T1000 (cell line): ENCODE measurements at places on chromosomes 13 and 19.
A peak's percentile ranks its signal among the peaks of the same experiment; 100 is the strongest.

GRCh38 chr19:40576151-40576584 lies 505 bp upstream of the SHKBP1 start:
- no peak for DNase-seq

GRCh38 chr19:10876459-10877240 lies 5.3 kb downstream of the CARM1 start:
- no peak for DNase-seq

- DNase-seq: no peak
Measured at GRCh38 chr19:54107876-54108490, 5.3 kb downstream of the NDUFA3 start.

DNA sequence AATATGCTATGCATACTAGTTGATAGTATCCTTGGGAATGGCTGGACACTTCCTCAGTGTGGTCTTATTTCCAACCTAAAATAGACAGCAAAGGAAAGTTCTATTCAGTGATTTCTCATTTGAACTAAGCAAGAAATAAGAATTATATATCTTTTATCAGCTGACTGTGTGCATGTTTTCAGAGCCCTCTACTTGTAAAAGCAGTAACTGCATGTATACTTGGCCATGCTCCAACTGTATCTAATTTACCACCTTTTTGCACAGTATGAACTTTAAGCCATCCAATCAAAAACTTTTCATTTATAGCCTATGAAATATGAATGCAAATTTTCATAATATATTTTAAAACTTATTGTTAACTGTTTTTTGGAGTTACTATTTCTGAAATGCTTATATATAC lies 136.4 kb upstream of the PCDH9 start:
- DNase-seq: no peak

DNA sequence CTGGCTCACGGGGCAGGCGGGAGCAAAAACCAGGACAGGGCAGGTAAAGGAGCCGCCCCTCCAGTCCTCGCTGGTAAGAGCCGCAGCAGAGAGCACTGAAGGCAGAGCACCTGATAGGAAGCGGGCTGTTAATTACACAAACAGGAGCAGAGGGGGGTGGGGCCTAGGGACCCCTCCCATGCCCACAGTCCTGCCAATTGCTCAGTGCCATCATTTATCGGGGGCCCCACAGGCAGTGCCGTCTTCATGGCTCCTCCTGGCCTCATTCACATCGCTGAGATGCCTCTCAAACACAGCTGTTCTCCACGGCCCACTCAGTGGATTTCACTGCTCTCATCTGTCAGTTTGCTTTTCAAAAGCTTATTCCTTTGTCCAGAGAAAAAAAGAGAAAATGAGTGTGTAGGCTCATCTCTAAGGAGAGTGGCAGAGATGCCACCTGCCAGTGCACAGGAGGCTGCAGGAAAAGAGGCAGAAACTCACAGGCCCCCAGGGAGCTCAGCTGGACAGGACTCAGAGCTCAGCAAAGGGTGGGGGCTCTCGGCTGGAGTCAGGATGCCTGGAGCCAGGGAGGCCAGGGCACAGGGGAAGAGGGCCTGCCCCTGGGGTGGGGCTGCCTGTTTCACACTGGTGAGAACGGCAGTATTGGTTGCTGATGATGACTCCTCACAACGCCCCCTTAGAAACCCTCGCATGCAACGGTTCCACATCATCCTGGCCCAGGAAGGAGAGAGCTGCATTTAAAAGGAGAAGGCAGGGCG lies 174.6 kb downstream of the COL4A1 start:
- no peak for DNase-seq

- no peak for DNase-seq
Measured at GRCh38 chr13:78103936-78104335, 185.3 kb upstream of the EDNRB start.

GRCh38 chr13:80171096-80171495 lies 169.8 kb downstream of the SPRY2 start:
- no peak for DNase-seq

GRCh38 chr13:62040806-62041205 lies 625.2 kb upstream of the PCDH20 start:
- no peak for DNase-seq

GRCh38 chr13:94210816-94211215 lies 268.7 kb downstream of the DCT start:
- DNase-seq: no peak

GRCh38 chr19:44954278-44954648 lies 917 bp upstream of the CLPTM1 start:
- no peak for DNase-seq

- DNase-seq: no peak
Measured at GRCh38 chr19:52898101-52898500, 666 bp upstream of the ZNF320 start.

- peak; percentile 76 for DNase-seq
Measured at GRCh38 chr19:16330368-16330801, 5.8 kb downstream of the KLF2 start.

DNA sequence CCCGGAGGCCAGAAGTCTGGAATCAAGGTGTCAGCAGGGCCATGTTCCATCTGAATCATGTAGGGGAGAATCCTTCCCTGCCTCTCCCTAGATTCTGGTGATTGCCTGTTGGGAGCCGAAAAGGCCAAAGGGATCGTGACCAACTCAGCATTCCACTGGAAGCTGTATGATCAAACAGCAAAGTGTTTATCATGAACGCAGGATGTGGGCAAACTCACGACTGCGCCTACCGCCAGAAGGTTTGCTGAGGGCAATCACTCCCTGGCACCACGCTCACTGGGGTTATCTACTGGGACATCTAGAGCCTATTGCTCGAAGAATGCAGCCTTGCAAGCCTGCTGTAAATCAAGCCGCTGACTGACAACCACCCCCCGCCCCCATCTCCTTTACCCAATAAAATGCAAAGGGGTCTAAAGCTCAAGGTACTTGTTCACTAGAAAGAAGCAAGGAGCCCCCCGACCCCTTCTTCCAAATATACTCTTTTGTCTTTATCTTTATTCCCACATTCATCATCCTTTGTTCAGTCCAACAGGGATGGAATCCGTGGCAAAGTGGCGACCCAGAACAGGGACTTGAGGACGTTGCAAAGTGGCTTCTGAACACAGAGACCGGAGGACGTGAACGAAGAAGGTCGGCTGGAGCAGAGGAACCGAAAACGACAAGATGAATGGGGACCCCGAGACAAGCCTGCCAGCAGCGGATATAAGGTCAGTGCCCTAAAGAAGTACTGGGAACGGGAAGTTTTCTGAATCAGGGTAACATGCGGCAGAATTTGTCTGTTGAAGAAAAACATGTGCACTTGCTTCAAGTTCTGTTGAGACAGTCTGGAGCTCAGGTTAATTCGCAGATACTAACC lies 16.8 kb downstream of the CLEC4M start:
- no peak for DNase-seq

- no peak for DNase-seq
Measured at GRCh38 chr13:25973576-25973975, 78.2 kb downstream of the SHISA2 start.

DNA sequence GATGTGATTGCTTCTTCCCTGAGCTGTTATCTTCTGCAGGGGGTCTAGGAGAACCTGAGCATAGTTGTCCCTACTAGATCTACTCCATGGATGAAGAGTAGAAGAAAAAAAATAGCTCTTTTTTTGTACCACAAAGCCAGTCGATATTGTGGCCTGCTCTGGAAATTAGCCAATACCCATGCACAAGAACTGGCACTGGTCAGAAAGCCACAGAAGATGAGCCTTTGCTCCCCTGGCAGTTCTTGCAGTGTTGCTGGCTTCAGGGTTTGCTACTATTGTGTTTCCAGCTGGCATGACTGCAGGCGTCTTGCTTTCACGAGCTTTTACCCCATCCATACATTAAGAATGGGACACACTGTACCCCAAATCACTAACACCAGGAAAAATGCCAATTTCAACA lies 547.7 kb upstream of the KLF12 start:
- DNase-seq: no peak

DNA sequence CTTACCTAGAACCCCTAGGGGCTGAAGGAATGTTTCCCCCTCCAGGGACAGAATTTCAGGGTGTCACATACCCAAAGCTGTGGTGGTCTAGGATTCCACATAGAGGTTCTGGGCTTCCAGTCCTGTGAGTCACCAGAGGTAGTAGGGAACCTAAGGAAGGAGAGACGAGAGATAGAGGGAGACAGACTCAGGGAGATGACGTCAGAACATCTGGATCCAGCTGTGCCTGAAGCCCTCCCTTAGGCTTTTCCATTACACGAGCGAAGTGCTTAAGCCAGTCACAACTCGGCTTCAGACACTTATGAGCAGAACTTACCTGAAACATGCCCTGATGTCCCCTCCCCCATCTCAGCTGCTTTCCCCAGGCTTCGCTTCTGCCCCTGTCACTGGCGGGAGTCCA lies 11.8 kb upstream of the SELENOW start:
- no peak for DNase-seq

GRCh38 chr19:45477713-45478453 lies 10.1 kb downstream of the FOSB start:
- DNase-seq: peak; percentile 70

- peak; percentile 85 for DNase-seq
Measured at GRCh38 chr19:43765109-43765876, 10.5 kb upstream of the SMG9 start.

- DNase-seq: no peak
Measured at GRCh38 chr13:48660361-48661076, 6.8 kb downstream of the CYSLTR2 start.

DNA sequence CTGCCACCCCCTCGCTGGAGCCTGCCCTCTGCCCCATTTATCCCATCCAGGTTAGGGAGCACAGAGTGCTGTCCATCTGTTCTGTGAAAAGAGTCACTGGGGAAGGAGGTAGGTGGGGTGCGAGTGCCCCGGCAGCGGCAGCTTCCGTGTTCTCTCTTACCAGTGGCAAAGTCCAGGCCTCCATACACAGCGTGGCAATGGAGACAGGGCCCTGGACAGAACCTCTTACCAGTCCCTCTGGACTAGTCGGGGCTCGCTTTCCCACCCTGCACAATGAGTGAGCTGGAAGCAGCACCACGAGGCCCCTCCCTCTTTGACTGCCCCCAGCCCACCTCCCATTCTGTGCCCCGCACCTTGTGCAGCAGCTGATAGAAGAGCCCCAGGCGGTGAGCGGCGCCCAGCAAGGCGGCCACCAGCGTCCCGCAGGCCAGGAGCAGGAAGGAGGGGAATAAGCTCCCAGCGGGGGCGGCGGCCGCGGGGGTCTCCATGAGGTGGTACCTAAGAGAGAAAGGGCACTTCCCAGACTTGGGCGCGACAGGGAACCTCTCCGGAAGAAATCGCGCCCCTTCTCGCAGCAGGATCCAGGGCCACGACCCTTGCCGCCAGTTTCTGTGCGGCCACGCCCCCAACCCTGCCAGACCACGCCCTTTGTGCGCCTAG lies 17.5 kb downstream of the SYDE1 start:
- no peak for DNase-seq

DNA sequence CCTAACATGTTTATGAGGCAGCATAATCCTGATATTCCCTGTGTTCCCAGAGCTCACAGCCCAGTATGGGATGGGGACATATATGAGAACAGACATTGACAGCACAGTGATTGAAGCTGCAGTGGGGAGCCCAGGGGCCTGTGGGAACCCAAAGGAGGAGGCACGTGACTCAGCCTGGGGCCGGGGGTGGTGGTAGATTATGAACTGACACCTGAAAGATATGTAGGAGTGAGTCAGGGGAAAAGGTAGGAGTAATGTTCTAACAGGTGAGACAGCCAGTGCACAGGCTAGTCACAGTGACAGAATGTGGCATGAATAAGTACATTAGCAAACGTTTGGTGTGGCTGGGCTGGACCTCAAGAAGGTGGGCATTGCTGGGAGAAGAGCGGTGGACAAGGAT lies 29.0 kb downstream of the CKM start:
- no peak for DNase-seq

DNA sequence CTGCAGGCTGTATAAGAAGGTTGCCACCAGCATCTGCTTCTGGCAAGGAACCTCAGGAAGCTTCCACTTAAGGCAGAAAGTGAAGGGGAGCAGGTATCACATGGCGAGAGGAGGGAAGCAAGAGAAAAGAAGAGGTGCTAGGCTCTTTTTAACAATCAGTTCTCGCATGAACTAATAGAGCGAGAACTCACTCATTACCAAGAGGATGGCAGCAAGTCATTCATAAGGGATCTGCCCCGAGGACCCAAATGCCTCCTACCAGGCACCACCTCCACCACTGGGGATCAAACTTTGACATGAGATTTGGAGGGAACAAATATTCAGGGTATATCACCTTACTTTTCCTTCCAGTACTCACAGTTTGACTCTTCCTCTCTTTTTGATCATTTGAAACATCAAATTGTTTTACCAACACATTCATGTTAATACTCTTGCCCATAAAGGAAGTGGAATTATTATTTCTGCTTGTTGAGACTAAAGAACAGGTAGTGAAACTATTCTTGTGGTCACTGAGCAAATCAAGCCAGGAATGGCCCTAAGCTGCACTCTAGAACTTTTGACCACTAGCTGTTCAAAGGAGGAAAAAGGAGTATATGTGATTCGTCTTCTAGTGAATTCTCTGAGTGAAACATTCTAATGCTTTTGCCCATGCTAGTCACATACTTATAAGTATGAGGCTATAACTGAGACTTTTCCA lies 45.0 kb downstream of the LACC1 start:
- no peak for DNase-seq

DNA sequence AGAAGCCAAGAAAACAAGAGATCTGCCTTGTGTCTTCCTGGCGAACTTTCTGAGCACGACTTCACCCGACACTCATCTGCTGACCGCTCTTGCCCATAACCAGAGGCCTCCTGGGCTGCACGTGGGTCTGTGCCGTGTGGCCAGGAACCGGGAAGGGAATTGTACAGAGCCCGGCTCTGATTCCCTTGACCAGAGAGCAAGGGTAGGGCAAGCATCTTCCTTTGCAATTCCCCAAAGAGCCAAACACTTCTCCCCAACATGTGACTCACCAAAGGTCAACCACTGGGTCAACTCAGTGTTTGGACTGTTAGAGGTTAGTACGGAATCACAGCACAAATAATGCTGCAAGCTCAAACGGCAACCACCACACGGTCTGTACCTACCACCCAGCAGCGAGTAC lies 48.9 kb downstream of the KLF2 start:
- no peak for DNase-seq

- no peak for DNase-seq
Measured at GRCh38 chr19:44948763-44949374, 3.0 kb downstream of the APOC2 start.

- no peak for DNase-seq
Measured at GRCh38 chr13:45207319-45207718, 6.5 kb upstream of the KCTD4 start.

GRCh38 chr13:48488995-48489394 lies 43.9 kb downstream of the RCBTB2 start:
- DNase-seq: no peak

GRCh38 chr13:112688560-112689302 lies 1.1 kb upstream of the ATP11A start:
- DNase-seq: no peak

DNA sequence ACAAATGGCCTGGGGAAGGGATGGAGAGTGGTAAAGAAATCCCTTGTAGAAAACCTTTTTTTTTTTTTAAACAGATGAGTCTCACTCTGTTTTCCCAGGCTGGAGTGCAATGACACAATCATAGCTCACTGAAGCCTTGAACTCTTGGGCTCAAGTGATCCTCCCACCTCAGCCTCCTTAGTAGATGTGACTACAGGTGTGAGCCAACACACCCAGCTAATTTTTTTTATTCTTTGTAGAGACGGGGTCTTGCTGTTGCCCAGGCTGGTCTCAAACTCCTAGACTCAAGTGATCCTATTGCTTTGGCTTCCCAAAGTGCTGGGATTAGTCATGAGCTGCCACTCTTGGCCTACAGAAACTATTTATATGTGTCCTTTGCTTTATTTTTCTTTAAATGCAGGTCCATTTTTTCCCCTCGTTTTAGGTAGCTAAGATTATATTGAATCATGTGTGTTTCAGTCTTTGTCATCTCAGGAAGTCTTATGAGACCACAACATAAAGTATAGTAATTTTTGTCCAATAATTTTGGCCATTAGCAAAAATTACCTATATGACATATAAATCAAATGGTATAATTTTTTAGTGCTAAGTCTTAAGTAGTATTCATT lies 10.5 kb downstream of the LPAR6 start:
- no peak for DNase-seq
